ENCODE measurements at places on chromosomes 5 and 9.

GRCh38 chr5:138603249-138603920, 28.2 kb upstream of the HSPA9 start:
- no peak for DNase-seq

DNA sequence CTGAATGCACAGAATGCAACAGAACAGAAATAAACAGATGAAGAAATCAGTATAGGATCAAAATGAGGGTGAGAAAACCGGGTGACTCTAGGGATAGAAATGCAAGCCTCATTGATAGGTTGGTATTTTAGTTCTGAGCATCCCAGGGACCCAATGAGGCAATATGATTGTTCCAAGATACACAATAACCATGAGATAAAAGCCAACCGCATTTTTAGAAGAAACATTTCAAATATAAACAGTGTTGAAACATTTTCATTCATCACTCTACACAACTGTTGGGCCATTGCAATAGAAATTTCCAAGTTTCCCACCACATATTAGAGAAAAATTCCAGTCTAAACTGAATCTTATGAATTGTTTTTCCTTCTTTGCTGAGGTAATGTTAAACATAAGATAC, 452.3 kb upstream of the PTGER4 start:
- no peak for DNase-seq

GRCh38 chr5:140982083-140982716, 15.9 kb downstream of the PCDHAC2 start:
- DNase-seq = no peak

- no peak for DNase-seq
Measured at GRCh38 chr5:145385276-145385675, 449.9 kb downstream of the PRELID2 start.

GRCh38 chr5:164663198-164663989, 1158.0 kb downstream of the MAT2B start:
- DNase-seq = no peak

- no peak for DNase-seq
Measured at GRCh38 chr9:75869236-75869635, 21.2 kb upstream of the PCSK5 start.

DNA sequence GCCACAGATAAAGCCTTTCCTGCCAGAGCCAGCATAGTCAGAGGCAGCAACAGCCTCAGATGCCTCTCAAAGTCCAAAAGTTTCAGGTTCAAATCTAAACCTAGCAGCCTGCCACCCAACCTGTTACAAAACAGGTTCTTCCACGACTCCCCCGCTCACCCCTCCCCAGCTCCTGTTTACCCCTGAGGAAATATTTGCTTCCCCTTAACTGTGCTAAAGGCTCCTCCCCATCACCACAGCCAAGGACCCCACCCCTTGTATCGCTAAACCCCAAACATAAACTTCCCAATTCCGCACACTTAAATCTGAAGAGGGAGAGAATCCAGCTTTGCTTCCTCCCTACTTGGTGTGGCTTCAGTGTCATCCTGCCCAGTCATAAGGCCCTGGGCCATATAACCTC, 15.4 kb upstream of the VDAC1 start:
- DNase-seq = peak; percentile 1

GRCh38 chr9:89661956-89662717, 57.3 kb downstream of the GADD45G start:
- peak; percentile 100 for DNase-seq

GRCh38 chr5:157323107-157323706, 57.3 kb downstream of the CYFIP2 start:
- DNase-seq = no peak

GRCh38 chr9:112224401-112225289, 49.5 kb upstream of the SUSD1 start:
- DNase-seq = no peak

GRCh38 chr9:96619491-96620180, at the start of gene CDC14B:
Gene CDC14B (minus strand): TSS chr9:96619843. CDS start chr9:96619378, 465 bp downstream.
- DNase-seq = peak; percentile 75

DNA sequence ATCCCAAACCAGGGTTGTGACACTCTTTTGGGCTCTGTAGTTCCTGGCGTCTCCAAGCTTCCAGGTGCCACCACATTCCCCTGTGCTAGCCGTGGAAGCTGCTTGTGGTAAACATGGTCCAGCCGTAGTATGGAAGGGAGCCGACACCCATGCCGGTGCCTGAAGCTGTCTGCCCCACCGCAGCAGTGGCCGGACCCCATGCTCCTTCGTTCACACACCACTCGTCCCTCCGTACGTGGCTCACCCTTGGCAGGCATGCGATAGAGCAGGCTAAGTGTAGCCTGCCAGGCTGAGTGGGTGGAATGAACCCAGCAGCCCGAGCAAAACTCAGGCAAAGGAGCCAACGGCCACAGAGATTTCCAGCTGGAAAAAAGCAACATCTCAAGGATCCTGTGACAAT, 2030.4 kb downstream of the EFNA5 start:
- DNase-seq = no peak

- DNase-seq = no peak
Measured at GRCh38 chr5:42784132-42784531, 27.5 kb downstream of the CCDC152 start.

DNA sequence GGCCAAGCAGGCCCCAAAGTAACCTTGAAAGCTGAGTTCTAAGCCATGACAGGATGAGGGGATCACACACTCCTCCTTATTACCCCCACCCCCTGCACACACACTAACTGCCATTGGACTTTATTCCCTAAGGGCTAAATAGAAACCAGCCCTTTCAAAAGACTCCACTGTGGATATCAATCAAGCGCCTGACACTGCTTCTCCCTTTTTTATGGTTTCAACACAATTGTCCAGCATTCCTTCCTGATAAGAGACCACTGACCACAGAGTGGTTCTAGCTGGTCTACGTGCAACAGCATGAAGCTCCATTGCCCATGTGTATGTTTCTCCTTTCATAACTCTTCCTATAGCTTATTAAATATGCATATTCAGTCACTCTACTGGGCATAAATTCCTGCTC, 34.7 kb downstream of the PAEP start:
- no peak for DNase-seq

- DNase-seq = no peak
Measured at GRCh38 chr5:153629027-153629895, 138.8 kb downstream of the GRIA1 start.

DNA sequence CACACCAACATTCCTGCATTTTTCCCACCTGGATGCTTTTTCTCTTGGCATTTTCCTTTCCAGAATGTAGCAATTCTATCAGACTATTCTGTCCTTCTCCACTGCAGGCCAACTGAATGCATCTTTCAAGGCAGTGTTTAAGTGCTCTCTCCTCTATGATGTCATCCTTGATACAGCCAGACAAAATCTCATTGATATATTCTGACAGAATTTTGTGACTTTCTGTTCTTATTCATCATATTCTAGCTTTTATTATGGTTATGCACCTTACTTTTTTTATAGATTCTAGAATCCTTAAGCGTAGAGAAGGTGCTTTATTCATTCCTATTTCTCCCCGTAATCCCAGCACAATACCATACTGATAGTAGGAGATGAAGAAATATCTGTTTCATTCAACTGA, 355.5 kb upstream of the CCNH start:
- no peak for DNase-seq

DNA sequence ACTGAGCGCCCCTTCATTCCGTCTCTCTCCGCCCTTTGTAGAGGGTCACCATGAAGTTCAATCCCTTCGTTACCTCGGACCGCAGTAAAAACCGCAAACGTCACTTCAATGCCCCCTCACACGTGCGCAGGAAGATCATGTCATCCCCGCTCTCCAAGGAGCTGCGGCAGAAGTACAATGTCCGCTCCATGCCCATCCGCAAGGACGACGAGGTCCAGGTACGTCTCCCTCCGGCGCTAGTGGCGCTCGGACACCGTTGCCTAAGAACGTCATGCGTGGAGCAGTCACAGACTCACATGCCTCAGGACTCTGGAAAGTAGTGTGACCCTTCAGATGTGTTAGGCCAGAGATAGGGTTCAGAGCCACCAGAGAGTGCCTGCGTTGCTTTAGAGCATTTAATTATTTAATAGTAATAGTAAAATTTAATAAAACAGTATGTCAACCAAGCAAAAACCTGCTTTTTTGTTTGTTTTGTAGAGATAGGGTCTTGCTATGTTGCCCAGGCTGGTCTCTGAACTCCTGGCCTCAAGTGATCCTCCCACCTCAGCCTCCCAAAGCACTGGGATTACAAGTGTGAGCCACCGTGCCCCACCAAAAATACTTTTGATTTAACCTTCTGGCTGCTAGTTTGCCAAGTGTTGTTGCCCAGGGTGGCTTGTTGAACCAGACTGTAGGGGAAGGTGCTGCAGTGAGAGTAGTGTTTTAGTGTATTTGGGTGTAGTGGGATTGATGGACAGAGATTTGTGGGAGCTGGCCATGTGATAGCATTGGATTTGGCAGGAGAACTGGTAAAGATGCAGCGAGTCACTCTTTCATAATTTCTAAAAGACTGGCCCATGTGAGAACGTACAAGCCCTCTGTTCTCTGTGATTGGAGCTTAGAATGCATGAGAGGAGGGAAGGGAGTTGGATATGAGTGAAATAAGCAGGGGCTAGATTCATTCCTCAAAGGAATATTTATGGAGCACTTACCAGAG, 888 bp downstream of the RPL26L1 start:
- DNase-seq = no peak

DNA sequence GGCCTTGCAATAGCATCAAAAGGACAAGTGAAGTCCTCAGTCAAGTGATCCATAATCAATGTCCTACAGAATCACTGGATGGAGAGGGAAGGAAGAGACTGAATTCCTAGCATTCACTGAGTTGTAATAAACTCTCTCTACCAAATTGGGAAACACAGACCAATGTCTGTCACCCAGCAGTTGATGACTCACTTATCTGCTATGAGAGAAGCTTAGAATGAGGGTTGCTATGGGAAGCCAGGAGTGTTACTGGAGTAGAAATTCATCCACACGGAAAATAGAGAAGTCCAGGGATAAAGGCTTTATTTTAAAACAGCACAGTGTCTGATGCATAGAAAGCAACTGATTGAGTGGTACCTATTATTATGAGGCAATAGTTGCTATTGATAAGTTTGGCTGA, 407.4 kb downstream of the BRINP1 start:
- no peak for DNase-seq

GRCh38 chr5:133792024-133792423, 176.4 kb downstream of the C5orf15 start:
- no peak for DNase-seq

DNA sequence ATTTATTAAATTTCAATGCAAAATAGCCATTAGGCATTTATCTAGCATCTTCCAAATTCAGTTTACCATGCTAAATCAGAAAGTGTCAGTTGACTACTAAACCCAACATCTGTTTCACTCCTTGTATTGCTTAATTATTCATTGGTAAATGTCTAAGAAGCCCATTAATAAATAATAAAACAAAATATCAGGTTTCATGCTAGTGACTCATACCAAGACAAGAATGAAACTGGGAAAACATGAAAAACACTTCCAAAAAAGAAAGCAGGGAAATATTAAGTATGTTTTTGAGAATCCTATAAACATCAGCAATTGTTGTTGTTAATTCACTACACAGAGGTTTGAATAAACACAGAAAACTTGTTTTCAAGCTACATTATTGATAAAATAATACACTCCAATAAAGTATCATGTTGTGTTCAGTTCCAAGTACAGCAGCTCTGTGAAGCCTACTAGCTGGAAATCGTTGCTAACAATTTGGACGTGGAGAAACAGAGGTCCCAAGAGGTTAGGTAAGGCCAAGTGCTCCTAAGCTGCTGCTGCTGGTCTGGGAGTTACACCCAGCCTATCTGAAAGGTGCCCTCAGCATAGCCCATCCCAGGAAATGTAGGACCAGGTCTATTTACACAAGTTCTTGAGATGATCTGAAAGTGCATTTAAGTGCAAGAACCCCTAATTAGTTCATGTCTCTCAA, 78.8 kb downstream of the GNAQ start:
- DNase-seq = peak; percentile 83

DNA sequence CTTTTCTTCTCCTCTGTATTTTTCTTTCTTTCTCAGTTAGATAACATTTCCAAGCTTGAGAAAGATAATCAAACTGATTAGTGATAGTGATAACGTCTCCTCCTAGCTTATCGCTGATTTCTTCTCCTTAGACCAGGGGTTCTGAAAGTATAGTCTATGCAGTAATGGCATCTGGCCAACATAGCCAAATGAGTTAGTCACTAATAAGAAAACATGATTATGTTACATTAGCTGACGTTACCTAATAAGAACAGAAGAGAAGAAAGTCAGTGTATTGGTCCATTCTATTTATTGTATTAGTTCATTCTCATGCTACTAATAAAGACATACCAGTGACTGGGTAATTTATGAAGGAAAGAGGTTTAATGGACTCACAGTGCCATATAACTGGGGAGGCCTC, 111.2 kb downstream of the STRBP start:
- DNase-seq = no peak

GRCh38 chr5:53445569-53445968, 34.9 kb upstream of the FST start:
- no peak for DNase-seq

GRCh38 chr9:132451276-132451675, 41.3 kb downstream of the CFAP77 start:
- no peak for DNase-seq

DNA sequence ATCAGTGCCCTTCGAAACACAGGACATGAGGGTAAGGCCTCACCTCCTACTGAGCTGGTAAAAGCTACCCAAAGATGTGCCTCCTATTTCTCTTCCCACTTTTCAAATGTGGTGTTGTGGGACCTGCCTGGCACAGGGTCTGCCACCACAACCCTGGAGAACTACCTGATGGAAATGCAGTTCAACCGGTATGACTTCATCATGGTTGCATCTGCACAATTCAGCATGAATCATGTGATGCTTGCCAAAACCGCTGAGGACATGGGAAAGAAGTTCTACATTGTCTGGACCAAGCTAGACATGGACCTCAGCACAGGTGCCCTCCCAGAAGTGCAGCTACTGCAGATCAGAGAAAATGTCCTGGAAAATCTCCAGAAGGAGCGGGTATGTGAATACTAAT, 1.9 kb downstream of the IRGM start:
- DNase-seq = no peak
